SK-N-SH (cell line): ENCODE measurements at places on chromosomes 12 and 14.

GRCh38 chr14:22883173-22883976 lies at the start of gene REM2:
Gene REM2, plus strand, starts transcription at chr14:22883222. Its CDS starts 66 bp downstream, at chr14:22883288.
- peak; percentile 51 for DNase-seq

DNA sequence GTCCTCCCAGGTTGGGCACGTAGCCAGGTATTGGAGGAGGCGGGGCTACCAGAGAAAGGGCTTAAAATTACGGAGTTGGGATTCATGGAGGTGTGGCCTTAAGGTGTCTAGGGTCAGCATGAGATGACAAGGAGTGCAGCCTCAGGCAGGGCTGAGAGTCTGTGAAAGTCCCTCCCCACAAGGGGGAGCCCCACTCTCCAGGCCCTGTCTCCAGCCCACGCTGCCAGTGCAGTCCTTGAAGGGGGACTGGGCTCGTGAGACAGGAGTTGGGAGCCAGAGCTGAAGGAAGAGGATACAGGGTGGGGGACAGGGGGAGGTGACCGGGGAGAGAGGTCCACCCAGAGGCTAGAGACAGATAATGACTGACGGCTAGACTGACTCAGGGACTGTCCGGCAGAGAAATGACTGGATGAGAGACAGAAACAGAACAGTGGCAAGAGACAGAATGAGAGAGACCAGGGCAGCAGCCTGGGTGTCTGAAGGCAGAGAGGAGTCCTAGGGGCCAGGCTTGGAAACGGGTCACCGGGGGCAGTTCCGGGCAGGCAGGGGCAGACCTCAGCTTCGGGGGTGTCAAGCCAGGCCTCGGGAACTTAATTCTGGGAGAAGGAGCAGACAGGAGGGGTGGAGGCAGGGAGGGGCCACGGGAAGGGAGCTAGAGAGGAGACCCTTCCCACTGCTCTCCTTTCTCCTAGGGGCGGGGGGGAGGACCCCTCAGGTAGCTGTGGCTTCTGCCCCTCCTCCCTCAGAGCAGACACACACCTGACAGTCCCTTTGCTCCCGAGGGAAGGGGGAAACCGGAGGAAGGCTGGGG lies 970 bp downstream of the CDH24 start:
- peak; percentile 87 for DNase-seq

DNA sequence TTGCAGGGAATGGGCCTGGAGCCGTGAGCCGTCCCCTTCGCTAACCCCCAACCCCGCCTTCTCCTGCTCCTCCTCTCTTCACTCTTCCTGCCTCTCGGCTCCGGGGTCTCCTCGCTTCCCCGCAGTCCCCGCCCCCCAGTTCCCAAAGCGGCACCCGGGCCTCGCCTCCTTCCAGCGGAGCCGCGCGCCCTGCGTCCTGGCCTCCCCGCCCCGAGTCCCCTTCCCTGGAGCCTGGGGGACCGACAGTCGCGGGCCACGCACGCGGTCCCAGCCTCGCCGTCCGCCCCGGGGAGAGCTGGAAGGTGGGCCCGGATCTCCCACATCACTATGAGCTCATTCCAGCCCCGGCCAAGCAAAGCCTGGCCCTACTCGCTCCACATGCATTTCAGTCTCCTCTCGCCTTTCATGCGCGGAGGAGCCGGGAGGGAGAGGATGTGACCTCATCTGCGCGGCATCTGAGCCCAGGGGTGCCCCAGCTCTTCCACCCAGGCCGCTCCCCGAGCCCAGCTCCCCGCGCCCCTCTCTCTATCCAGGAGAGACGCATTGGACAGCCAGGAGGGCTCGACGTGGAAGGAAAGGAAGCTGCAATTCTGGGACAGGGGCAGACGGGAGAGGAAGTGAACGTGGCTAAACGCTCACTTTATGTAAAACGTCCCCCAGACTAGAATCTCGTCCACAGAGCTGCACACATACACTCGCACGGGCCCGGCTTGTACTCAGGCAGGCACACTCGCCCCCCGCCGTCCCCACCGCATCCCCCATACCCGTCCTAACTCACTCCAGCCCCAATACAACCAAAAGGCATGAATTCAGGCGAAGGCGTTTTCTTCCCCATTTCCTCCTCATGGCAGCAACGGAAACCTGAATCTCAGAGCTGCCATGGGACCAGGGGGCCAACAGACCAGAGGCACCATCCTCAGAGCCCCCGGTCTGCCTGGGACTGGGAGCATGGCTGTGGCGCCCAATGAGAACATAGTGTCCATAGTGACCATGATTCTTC lies 108.7 kb upstream of the CCND2 start:
- no peak for DNase-seq

DNA sequence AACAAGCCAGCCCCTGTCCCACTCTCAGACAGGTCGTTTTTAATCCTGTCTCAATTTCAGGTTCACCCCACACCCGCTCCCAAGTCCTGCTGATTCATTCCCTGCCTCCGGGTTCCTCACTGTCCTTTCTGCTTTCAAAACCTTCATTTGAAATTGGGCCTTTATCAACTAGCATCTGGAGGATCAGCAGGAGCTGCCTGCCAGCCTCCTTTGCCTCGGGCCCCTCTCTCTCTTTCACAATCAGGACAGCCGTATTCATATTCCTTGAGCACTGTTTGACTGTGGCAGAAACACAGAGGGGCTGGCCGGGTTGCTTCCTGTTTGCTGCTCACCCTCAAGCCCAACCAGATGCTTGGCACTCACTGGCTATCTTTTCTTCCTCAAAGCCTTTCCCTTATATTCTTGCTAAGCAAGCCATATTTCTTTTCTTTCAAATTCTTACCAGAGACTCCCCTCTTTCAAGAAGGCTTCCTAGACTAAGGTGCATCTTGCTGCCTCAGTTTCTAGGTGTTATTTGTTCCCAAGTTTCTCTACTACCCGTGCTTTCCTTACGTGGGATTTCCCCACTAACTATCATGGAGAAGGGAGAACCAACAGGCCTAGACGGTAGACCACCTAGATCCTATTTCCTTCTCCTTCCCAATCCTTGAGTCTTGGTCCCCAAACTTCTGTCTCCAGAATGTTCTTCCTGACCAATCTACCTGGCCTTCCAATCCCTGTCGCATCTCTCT lies 3.0 kb downstream of the GALNT6 start:
- DNase-seq, result peak; percentile 83

GRCh38 chr14:102197317-102197853 lies 57.7 kb downstream of the WDR20 start:
- no peak for DNase-seq

GRCh38 chr12:2057041-2057794 lies 4.4 kb downstream of the CACNA1C start:
- peak; percentile 75 for DNase-seq

DNA sequence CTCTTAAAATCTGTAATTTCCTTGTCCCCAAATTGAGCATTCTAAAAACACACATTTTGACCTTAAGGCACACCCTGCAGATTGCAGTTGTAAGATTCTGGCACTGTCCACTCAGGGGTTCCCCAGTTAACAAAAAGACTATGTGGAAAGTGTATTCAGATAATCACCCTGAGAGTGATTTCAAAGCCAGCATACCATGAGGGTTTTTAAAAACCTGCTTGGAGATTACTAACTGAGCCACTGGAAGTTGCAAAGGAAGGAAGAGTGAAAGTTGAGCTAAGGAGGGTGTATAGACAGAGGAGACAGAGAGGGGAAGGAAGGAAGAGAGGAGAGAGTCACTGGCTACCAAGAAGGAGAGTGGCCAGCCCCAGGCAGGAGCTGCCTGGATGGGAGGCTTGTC lies 82.6 kb downstream of the EML1 start:
- DNase-seq, result no peak

DNA sequence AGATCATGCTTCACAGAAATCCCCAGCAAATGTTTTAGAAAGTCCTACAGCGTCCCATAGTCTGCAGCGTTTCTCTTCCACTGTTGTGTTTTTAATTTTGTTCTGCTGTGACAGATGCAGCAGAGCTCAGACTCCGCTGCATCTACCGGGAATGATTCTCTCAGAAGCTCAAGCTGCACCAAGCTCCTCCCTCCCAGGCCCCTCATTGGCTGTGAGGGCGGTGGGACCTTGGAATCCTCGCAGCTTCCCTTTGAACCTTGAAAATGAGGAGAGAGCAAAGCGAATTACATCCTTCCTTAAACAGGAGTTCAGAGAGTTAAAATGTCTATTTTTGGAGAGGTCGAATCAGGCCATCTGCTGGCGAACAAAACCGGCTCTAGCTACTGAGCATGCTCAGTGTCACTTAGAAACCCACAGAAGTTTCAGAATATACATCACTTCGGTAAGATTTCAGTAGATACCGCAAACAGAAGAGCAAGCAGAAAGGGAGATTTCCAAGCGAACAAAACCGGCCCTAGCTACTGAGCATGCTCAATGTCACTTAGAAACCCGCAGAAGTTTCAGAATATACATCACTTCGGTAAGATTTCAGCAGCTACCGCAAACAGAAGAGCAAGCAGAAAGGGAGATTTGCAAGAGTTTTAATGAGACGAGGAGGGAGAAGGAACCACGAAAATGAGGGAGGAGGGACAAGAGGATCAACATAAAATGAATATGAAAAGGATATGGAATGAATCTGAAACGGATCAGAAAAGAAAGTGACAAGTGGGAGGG lies at the start of gene ABCD2:
Gene ABCD2, minus strand, starts transcription at position 144 of the 774 bp plus-strand sequence. CDS start 188 bp downstream, outside the sequence.
- DNase-seq, result peak; percentile 73

DNA sequence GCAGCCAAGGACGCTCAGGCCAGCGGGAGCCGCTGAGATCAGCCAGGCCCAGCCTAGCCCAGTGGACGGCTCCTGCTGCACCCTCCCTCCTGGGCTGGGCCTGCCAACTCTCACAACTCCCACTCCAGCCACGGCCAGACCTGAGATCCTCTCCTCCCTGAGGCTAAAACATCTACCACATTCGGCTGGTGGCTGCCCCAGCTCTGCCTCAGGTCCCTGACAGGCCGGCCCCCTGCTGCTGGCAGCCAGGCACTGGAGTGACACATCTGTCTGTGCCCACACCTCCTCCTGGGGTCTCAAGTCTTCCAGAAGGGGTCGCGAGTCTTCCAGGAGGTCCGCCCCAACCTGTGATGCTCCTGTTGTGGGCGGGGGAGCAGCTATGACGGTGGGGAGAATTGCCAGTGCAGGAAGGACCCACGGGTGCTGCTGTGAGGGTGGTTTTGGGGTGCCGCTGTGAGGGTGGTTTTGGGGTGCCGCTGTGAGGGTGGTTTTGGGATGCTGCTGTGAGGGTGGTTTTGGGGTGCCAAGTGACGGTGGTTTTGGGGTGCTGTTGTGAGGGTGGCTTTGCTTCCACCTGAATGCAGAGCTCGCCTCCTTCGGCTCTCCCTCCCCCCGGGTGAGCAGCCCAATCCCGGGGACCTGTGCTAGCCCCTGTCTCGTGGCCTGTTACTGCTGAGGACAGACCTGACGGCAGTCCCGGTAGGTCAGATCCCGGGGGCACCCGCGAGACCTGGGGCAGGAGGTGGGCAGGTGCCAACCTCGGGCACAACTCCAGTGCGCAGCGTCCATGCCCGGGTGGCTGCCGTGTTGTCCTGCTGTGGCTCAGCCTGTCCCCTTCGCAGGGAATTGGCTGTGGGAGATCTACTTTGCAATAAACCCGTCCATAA lies 27.5 kb upstream of the C14orf180 start:
- DNase-seq, result peak; percentile 91

- DNase-seq, result no peak
Measured at GRCh38 chr12:48985475-48985897, 7.4 kb downstream of the WNT1 start.

- DNase-seq, result peak; percentile 33
Measured at GRCh38 chr14:61940666-61941420, 178.6 kb downstream of the SNAPC1 start.

DNA sequence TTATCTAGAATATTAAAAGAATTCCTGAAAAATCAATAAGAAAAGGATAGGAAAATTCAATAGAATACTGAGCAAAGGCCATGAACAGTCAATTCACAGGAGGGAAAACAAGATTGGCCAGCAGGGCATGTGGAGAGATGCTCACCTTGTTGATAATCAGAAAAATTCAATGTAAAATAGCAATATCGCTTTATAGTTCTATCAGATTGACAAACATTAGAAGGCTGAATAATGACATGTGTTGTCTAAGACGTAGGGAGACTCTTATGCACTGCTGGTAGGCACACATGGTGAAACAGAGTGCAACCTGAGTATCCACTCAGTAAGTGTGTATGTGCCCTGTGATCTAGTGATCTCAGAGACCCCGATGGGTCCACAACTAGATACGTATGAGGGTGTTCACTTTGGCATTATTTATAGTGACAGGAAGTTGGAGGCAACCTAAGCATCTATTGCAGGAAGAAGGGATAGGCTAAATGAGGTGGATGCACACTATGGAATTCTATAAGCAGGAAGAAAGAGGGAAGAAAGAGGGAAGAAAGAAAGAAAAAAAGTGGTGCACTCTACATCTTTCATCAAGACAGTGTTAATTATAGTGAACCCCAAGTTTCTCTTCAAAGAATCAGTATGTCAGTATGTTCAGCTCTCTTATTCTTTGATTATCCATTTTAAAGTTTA lies 3.8 kb upstream of the ANKRD33 start:
- DNase-seq, result no peak

DNA sequence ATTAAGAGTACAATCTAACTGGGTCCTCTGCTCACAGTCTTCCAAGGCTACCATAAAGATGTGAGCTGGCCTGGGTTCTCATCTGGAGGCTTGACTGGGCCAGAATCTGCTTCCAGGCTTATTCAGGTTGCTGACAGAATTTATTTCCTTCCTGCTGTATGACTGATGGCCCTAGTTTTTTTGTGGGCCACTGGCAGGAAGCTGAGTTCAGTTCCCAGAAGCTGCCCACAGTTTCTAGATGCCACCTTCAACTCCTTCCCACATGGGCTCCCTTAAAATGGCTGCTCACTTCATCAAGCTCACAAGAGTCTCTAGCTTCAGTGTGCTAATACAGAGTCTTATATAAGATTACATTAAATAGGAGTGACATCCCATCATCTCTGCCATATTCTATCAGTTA lies 121.7 kb upstream of the CAND1 start:
- DNase-seq, result no peak

DNA sequence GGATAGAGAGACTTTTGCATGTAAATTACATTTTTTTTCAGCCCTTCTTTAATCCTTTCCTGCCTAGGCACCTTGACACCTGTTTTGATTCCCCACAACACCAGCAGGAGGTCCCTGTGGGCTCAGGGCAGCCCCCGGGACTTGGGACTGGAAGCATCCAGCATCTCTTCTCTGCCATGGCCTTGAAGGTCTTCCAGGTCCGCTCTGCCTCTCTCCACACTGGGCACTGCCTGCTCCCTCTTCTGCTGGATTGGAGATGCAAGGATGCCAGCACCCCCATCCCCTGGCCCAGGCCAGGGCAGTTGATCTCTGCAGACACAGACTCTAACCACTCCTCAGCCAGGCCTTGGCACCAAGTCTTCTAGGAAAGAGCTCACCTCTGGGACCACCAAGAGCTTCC lies 134.5 kb upstream of the C14orf180 start:
- DNase-seq, result no peak

- DNase-seq, result no peak
Measured at GRCh38 chr12:123238961-123239360, 5.7 kb downstream of the MTRFR start.

DNA sequence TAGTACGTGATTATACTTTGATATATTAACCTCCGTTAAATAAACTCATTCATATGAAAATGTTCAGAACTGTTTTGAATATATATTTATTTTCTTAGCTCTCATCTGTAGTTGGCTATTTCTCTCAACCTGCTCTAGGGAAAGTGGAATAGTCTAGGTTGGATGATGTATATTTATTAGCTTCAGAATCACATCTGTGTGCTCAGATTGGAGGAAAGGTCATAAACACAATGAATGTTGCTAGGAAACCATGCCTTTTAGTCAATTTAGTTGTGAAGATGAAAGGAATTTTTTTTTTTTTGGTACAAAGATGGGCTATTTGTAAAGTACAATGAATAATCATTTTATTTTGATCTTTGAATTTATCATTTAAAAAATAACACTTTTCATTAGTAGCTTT lies 439.1 kb downstream of the FOXG1 start:
- no peak for DNase-seq

- DNase-seq, result no peak
Measured at GRCh38 chr14:84937449-84937848, 592.5 kb upstream of the FLRT2 start.
